ENCODE measurements at places on chromosomes 6 and 20.

- DNase-seq: no peak
These were observed 630.8 kb downstream of the PHF3 start for GRCh38 chr6:64266351-64266821.

DNA sequence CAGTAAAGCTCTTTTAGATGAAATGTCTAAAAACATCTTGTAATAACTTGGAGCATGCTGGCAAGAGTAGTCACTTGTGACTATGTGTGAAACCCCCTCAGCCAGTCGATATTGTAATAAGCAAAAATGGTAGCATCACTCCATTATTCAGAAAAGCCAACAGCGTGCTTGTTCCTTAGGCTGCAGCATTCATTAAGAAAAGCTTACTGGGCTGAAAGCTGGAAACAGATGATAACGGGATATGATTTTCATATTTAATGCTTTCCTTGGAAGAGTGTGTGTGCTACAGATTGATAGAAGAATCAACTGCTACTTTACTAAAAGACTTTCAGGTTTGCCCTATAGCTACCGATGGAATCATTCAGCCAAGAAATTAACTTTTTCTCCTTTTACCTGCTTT, 20.3 kb downstream of the KIZ start:
- DNase-seq: no peak

DNA sequence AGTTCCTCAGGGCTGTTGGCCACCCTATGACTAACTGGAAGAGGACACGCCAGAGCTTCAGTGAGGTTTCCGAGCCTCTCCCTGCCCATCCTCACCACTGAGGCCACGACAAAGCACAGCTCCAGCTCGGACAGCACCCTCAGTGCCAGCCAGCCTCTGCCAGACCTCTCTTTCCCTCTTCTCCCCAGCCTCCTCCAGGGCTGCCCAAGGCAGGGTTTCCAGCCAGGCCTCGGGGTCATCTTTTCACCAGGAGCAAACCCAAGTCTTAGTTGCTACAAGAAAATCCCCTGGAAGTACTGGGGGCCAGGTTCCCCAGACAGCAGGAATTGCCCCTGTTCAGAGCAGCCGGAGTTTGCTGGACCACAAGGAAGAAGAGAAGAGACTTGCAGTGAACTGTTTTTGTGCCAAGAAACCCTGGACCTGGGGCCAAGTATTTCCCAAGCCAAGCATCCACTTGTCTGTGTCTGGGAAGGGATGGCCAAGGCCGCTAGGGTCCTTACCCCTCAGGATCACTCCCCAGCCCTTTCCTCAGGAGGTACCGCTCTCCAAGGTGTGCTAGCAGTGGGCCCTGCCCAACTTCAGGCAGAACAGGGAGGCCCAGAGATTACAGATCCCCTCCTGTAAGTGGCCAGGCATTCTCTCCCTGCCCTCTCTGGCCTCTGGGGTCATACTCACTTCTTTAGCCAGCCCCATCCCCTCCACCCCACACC, 41.6 kb downstream of the PLAGL2 start:
- DNase-seq: no peak

DNA sequence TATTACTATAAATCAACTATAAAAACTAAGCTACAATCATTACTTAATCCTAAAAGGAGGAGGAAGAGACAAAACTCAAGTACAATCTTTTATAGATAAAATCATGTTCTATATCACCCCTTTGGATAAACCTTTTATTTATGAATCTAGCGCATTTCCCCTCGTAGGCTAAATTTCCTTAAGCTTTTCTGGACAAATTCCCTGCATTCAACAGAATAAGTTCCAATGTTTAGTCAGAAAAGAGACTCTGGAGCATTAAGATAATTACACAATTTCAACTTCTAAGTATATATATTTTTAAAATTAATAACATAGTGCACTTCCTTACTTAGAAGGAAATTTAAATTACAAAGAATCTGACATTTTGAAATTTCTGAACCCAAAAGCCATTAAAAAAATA, 37.9 kb downstream of the ATXN1 start:
- DNase-seq: no peak

- no peak for DNase-seq
These were observed 8.5 kb downstream of the MOXD1 start for GRCh38 chr6:132392792-132393191.

GRCh38 chr20:38723848-38724625, at the start of gene SLC32A1:
Gene SLC32A1 (plus strand): TSS chr20:38724486. CDS start chr20:38724725, 239 bp downstream.
- DNase-seq: no peak

GRCh38 chr20:57211908-57212533, 54.4 kb downstream of the BMP7 start:
- no peak for DNase-seq

GRCh38 chr6:96975852-96976251, 51.3 kb downstream of the KLHL32 start:
- DNase-seq: no peak

DNA sequence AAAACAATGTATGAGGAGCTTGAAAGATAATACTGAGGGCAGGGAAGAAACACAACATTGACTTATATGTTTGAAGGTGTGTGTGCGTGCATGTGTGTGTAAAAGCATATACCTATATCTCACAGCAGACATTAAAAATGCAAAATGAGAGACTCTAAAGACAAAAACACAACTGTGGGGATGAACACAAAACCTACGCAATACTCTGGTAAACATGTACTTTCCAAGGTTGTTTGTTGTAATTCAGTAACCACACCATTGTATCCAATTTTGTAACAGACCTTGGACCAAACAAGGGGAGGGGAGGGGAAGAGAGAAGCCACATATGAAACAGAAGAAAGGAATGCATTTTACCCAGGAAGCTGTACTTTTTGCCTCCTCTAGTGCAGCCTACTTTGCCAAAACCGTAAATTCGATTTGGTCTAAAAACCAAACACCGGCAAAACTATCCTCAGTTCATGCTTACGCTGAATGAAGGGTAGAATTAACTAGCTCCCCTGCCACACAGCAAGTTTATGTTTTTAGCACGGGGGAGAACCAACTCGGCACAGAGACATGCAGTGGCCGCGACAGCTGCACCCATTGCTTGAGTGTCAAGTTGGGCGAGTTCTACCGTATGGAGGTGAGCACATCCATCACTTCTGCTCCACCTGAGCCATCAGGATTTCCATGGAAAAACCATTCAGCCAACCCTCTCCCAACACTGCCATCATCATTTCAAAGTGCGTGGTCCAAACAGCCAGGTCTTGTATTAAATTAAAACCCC, 50.0 kb downstream of the CNKSR3 start:
- no peak for DNase-seq

- DNase-seq: no peak
These were observed 229.1 kb upstream of the JARID2 start for GRCh38 chr6:15016813-15017212.

DNA sequence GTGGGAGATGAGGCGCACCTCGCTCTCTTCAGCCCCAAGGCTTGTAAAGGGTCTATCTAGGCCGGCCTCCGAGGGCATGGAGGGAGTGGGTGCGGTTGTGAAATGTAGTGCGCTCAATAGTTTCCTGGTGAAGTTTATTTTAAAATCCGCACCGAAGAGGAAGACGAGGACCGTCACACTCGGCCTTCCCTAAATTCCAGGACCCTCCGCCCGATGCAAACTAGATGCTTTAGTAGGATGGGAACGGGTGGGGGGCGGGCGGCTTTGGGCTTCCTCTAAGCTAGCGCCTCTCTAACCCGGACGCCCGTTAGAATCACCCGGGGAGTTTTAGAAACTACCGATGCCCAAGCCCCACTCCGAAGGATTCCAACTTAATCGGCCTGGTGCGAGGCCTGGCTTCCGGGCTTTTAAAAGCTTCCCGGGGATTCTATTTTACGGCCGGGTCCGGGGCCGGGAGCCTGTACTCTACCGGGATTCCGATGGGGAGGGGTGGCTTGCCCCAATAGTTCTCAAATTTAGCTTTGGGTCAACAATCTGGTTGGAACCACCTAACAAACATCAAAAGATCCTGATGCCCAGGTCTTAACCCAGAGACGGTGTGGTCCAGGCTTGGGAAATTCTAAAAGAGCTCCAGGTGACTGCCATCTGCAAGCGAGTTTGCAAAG, 548 bp upstream of the BCAS4 start:
- no peak for DNase-seq

DNA sequence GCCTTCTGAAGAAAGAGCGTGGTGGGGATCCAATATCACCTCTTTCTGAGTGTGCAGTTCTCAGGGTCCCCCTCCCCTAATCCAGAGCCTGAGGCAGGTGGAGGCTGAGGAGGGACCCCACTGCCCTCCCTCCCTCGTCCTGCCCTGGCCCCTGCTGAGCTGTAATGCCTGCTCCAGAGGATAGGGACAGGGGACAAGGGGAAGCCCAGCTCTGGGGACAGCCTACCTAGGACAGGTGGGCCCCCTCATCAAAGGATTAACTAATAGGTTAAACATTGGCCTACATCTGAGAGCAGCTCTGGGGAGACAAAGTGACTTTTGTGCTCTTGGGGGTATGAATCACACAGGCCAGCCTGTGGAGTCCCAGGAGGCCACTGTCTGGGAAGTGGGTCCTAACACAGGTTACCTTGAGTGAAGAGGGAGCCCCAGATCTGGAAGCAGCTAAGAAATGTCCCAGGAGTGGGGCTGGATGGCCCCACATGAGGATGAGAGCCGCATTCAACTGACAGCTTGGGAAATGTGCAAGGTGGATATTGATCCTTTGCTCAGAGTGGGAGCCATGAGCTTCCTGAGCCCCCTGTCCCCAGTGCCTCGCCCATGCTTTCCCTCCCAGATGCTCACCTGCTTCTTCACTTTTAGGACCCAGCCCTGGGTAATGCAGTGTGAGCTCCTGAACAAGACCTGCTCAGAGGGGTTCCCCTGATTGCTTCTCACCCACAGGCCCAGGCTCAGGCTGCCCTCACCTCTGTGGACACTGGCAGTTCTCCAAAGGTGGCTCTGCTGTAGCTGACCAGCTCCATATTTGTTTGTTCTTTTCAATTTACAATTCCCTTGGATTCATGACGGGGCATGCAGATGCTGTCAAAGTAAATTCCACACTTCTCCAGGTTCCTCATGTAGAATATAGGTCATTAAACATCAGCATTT, 17.8 kb upstream of the CST9L start:
- DNase-seq: no peak

- no peak for DNase-seq
These were observed 356.3 kb upstream of the IRAK1BP1 start for GRCh38 chr6:78511009-78511408.

DNA sequence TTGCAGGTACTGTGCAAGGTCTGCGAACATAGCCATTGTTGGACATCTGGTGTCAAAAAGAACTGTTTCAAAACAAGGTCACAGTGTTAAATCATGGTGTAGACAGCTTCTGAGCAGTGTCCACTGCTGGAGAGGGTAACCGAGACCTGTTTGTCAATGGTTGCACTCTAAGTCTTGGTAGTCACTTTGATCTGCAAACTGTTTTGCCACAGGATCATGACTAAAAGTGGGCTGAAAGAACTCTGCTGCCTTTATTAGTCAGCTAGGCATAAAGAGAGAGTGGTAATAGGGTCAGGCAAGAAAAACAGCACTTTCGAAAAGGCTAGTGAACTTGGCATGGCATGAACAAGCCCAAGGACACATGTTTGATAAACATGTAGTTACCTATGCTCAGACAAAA, 552.3 kb upstream of the CITED2 start:
- DNase-seq: no peak
